Progenitor cell of endocrine pancreas (in vitro differentiated cells): ENCODE measurements at places on chromosomes 1 and 21.
A peak's percentile ranks its signal among the peaks of the same experiment; 100 is the strongest.

- no peaks in the 10 kb centered on the region for H3K36me3 ChIP-seq
- H3K27ac ChIP-seq, result no peak overlapping the region
- H3K4me1 ChIP-seq, result no peaks in the 10 kb centered on the region
- H3K27me3 ChIP-seq, result peaks cover 23% of the 10 kb centered on the region
Observed at GRCh38 chr21:41397471-41397891, 28.6 kb upstream of the MX1 start.

GRCh38 chr1:2194319-2194897 lies at the start of gene FAAP20:
Gene FAAP20 (minus strand): TSS chr1:2194772. CDS start chr1:2194749, 23 bp downstream.
- peak within 1 kb of the TSS; percentile 94 for H3K27ac ChIP-seq
- H3K4me1 ChIP-seq, result peaks cover 10% of the 10 kb centered on the region
- no peaks in the 10 kb centered on the region for H3K27me3 ChIP-seq

DNA sequence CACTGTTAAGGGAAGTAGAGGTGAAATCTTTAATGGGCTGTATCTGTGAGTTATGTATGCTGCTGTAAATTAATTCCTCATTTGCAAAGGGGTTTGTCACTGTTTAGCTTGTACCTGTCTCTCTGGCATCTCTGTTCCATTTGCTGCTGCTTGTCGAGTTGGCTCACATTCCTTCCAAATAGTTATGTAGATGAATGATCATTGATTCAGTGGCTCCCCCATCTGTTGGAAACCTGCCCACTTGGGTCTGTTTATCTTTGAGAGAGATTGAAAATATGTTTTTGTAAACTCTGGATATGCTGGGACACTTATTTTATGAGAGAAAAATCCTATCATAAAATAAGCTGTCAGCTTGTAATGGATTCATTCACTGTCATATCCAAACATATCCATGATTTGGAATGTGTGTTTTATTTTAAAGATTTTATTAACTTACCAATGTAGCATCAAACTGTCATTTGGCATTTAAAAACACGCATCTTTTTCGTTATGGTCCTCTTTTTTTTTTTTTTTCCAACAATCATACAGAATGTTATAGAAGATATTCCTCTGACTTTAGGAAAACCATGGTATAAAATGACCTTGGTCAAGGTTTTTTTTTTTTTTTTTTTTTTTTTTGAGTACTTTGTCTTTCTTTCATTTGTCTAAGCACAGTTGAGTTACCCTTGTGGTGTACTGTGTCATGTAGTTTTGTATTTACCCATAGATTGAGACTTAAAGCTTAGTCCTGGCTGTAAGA lies 3.5 kb downstream of the RYR2 start:
- H3K36me3 ChIP-seq, result no peaks in the 10 kb centered on the region
- no peak for DNase-seq
- no peak overlapping the region for H3K4me3 ChIP-seq
- peaks cover 45% of the 10 kb centered on the region for H3K27me3 ChIP-seq

DNA sequence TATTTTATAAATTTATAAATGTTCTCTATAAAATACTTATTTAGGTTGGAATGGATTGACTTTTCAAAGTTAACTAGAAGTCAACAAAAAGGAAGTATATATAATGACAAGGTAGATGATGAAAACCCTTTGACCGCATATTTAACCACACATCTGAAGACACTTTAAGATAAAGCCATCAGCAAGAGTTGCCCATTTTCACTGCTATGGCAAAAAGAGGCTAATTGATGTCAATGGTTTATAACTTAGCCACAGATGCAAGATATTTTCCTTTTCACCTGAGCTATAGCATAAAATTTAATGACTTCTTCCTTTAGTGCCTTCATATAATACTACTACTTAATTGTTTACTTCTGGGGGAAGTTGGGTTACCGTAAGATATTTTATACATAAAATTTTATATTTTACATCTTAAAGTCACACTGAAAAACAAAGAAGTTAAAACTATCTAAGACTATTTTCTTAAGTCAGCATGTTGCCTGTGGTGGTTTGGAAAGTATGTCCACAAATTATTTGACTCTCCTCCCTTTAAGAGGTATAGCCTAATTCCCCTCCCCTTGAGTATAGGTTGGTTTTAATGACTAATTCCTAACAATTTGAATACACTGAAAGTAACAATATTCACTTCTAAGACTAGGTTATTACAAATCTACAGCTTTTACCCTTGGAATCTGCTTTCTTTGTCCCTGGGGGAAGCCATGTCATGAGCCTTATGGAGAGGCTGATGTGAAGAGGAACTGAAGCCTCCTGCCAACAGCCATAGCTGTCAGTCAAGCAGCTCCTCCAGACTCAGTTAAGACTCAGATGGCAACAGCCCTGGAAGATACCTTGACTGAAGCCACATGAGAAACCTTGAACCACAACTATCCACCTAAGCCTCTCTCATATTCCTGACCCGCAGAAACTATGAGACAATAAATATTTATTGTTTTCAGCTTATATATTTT lies 40.3 kb upstream of the LRRC8B start:
- no peaks in the 10 kb centered on the region for H3K27me3 ChIP-seq
- H3K4me3 ChIP-seq, result no peak overlapping the region
- peaks cover 3% of the 10 kb centered on the region for H3K36me3 ChIP-seq
- DNase-seq, result no peak
- H3K27ac ChIP-seq, result no peak overlapping the region
- no peaks in the 10 kb centered on the region for H3K4me1 ChIP-seq

DNA sequence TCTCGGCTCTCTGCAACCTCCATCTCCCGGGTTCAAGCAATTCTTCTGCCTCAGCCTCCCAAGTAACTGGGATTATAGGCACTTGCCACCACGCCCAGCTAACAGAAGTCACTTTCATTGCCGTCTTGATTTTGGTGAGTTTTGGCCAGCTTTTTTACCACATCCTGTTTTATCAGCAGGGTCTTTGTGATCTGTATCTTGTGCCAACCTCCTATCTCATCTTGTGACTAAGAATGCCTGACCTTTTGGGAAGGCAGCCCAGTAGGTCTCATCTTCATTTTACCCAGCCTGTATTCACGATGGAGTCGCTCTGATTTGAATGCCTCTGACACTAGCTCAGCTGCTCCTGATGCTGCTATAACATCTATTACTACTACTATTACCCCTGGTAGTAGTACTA lies 46.8 kb upstream of the BARHL2 start:
- DNase-seq, result no peak
- no peak overlapping the region for H3K27ac ChIP-seq
- H3K36me3 ChIP-seq, result no peaks in the 10 kb centered on the region
- H3K27me3 ChIP-seq, result peaks cover 30% of the 10 kb centered on the region
- no peak overlapping the region for H3K4me3 ChIP-seq

DNA sequence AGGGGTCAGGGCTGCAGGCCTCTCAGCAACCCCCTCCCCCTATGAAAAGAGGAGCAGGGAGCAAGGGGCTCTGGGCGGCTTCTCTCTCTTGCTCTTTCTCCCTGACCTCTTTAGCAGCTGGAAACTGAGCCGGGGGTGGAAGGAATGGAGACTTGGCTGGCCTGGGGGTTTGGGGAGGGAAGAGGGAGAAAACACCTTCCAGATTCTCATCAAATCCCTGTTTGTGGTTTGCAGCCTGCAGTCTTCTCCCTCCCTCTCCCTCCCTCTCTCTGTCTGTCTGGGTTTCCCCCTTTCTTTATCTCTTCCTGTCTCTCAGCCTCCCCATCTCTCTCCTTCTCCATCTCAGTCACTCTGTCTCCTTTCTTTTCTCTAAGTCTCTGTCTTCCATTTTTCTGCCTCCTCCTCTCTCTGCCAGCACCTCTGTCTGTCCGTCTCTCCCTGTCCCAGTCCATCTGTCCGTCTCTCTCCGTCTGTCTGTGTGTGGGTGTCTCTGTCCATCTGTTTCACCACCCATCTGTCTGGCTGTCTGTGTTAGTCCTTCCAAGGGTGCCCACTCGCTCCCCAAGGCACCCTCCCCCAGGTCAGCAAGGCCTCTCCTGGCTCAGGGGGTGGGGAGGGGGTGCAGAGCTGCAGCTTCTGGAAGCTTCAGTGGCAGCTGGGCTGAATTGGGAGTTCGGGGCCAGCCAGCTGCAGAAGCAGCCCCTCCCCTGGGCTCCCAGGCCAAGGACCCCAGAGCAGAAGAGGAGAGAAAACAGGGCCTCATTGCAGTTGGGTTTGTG lies 6.2 kb downstream of the AHDC1 start:
- no peak overlapping the region for H3K4me3 ChIP-seq
- H3K4me1 ChIP-seq, result peaks cover 42% of the 10 kb centered on the region
- H3K27me3 ChIP-seq, result no peaks in the 10 kb centered on the region
- no peak for DNase-seq
- H3K36me3 ChIP-seq, result no peaks in the 10 kb centered on the region

GRCh38 chr1:91877574-91878208 lies 8.3 kb downstream of the TGFBR3 start:
- no peak overlapping the region for H3K4me3 ChIP-seq
- H3K27me3 ChIP-seq, result peaks cover 9% of the 10 kb centered on the region
- no peak overlapping the region for H3K27ac ChIP-seq

DNA sequence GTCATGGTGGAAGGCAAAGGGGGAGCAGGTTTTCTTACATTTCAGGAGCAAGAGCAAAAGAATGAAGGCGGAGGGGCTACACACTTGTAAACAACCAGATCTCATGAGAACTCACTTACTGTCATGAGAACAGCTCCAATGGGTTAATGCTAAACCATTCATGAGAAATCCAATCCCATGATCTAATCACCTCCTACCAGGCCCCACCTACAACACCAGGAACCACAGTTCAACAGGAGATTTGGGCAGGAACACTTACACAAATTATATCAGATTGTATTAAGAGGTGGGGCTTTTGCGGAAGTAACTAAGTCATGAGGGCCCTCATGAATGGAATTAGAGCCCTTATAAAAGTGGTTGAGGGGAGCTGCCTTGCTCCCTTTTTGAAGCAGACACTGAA lies 48.9 kb upstream of the SAMSN1 start:
- no peaks in the 10 kb centered on the region for H3K4me1 ChIP-seq
- DNase-seq, result no peak
- H3K27ac ChIP-seq, result no peak overlapping the region

DNA sequence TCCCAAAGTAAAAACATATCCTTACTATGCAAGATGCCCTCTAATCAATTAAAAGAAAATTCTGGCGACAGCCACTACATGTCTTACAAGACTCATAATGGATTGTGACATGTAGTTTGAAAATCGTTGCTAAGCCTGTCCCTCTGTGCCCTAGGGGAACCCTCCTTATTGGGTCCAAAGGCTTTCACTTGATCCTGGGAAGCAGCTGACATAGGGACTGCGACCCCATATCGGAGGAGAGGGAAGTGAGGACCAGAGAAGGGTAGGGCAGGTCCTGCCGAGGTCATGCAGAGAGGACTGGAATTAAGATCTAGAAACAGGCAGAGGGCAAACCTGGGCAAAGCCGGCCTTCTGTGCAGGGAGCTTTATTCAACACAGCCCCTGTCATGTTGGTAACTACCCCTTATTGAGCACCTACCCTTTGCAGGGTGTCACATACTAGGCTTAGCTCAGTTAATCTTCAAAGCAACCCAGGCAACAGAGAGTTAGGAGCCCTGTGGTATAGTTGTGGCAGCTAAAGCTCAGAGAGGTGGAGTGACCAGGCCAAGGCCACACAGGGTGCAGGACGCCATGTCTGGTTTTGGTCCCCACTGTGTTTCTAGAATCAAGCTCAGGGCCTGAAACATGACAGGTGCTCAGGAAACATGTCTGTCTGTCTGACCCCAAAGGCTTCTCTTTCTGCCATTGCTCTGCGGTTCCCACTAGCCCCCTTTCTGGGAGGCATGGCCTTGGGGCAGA lies 18.4 kb upstream of the IFNLR1 start:
- peaks cover 4% of the 10 kb centered on the region for H3K4me1 ChIP-seq
- no peak for DNase-seq
- no peaks in the 10 kb centered on the region for H3K27me3 ChIP-seq
